ENCODE measurements at places on chromosomes 7 and 10. TPM values are rescaled to one million over a fixed set of nuclear protein-coding genes. Genes with fewer than 3 reads are reported as not detected.

GRCh38 chr7:154699417-154699816 is 303.5 kb downstream of the PAXIP1 start:
- no peak for DNase-seq

DNA sequence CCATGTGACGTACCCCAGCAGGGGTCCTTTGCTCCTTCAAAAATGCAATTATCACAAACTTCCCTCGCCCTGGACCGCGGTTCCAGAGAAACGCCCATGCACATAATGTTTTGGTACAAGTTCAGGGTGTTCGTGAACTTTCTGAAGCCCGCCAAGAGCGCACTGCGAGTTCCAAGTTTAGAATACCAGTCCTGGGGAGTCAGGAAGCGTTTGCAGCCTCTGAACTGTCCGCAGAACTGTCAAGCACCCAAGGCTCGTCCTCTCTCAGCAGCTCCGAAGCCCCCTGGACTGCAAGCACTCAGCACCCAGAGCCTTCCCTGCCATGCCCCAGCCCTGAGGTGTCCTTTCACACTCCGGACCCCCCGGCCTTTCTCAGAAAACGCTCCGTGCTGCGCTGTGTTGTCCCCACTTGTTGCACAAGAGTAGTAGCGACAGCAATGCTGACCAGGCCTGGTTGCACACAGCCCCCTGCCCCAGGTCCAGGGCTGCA is 30.3 kb downstream of the CALML3 start:
- no peak for DNase-seq

GRCh38 chr7:36887969-36888368 is 163.7 kb upstream of the AOAH start:
- DNase-seq = no peak

HERPUD2 gene
- total RNA-seq = 18.3 TPM

FAM131B gene
- 3.4 TPM for total RNA-seq

Measured in IMR-90 (cell line).